Hematopoietic multipotent progenitor cell treated with erythropoietin and hydrocortisone succinate and interleukin-3 and kit ligand, for 4 days (in vitro differentiated cells): ENCODE measurements at places on chromosomes 3 and 15.

GRCh38 chr15:48748535-48748934 is 62.3 kb downstream of the CEP152 start:
- DNase-seq: peak; percentile 45

DNA sequence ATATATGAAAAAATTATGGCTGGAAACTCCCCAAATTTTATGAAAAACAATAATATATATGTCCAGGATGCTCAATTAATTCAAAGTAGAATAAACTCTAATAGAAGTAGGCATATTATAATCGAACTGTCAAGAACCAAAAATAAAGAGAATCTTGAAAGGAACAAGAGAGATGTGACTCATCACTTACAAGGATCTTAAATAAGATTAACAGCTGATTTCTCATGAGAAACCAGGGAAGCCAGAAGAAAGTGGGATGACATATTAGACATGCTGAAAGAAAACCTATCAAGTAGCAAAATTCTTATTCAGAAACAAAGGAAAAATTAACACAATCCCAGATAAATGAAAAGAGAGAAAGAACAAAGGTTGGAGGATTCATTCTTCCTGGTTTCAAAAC is 66.8 kb downstream of the FAIM start:
- peak; percentile 47 for DNase-seq

- DNase-seq: no peak
Measured at GRCh38 chr3:103126115-103126514, 691.3 kb downstream of the ZPLD1 start.

DNA sequence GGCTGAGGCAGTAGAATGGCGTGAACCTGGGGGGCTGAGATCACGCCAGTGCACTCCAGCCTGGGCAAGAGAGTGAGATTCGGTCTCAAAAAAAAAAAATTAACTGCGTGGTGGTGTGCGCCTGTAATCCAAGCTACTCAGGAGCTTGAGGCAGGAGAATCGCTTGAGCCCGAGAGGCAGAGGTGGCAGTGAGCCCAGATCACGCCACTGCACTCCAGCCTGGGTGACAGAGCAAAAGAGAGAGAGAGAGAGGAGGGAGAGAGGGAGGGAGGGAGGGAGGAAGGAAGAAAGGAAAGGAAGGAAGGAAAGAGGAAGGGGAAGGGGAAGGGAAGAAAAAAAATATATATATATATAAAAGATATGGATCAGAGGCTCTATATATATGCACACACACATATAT is 6.0 kb downstream of the TM4SF19 start:
- no peak for DNase-seq
